Amniotic stem cell (primary cell): ENCODE measurements at places on chromosomes 11 and 22.

DNA sequence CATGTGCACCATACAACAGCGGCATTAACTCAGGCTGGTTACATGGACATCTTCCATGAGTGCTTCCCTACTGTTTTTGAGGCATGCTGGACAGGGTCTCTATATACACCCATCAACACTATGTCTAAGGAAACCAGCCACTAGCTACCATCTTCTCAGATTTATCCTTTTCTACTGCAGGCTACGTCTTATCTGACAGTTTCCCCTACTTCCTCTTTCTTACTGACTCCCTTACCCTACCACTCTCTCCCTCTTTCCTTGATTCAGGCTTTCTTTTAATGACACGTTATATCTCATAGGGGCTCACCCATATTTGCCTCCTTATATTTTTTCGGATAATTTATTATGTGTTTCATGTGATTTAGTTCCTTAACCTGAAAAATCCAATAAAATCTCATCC is 41.8 kb downstream of the DDI1 start:
- no peak for DNase-seq

- DNase-seq = no peak
These were observed 14.2 kb upstream of the ST14 start for GRCh38 chr11:130145311-130145812.

DNA sequence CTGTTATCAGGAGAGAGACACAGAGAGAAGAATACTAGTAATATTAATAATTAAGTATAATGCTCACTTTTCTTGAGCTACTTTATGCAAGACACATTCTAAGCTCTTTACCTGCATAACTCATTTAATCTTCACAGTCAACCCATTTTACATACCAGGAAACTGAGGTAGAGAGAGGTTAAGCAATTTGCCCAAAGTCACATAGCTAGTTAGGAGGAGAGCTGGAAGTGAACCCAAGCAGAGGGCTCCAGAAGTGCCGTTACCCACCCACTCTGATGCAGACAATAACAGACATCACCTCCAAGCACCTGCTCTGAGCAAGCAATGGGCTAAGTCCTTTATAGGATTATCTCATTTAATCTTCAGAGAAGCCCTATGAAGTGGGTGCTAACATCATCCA is 24.8 kb downstream of the MICAL2 start:
- DNase-seq = no peak

DNA sequence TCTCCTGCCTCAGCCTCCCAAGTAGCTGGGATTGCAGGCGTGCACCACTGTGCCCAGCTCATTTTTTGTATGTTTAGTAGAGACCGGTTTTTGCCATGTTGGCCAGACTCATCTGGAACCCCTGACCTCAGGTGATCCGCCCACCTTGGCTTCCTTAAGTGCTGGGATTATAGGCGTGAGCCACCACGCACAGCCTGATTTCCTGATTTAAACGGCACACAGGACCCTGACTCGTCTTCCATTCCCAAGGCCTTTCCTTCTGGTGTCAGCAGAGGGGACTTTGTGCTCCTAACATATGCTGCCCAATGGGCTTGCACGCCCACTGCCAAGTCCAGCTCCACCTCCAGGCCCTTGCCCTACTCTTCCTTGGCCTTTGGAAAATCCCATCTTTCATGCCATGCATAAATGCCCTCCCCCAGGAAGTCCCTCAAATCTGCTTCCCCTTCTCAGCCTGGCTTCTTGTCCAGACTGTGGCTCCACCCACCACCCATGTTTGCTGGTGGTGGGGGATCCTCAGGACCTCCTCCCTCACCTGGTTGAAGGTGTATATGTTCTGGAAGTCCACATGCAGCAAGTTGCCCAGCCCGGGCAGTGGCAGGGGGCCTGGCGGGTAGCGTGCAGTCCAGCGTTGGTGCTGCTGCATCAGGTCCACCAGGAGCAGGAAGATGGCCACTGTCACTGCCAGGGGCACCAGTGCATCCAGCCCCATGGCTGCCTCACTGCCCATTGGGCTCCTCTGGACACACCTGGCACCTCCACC is 23.9 kb upstream of the CYP2D6 start:
- DNase-seq = no peak

GRCh38 chr11:64060861-64061444 is 25.2 kb downstream of the FLRT1 start:
- DNase-seq = no peak

DNA sequence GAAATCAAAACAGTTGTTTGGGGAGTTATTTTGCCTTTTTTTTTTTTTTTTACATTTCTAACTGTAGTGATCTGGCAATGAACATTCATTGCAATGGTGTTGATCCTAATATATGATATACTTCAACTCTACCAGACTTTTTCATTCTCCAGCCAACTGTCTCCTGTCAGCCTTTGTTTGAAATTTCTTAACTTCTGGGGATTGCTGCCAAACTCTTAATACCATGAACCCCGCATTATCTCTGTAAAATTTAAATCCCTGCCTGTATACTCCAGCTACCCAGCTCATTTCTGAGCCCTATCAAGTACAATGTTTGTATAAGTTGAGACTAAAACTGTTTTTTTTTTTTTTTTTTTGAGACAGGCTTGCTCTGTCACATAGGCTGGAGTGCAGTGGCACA is 280.7 kb downstream of the TTC28 start:
- DNase-seq = no peak

DNA sequence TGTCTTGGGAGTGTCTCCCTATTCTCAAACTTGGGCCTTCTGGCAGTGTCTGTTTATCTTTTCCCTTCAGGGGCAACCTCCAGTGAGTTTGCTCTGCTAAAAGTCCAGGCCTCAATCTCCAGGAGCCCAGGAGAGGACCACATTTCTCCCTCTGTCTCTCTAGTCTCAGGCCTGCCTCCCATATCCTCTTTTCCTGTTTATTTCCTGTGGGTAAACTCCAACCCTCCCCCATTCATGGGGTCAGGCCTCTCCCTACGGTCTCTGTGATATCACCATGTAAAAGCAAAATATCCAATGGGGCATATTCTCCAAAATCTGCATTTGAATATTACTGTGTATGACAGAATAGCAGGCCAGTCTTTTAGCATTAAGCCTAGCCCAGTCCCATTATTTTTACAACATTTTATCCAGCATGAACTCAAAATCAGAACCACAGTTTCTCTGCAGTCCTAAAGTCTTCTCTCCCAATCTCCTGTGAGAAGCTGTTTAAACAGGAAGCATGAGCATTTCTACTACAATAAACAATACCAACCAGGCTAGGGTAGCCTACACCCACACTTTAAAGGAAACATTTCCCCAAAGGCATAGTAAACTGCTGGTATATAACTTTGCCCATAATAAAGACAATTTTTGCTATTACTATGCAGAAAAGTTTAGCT is 18.0 kb upstream of the TMEM135 start:
- DNase-seq = no peak

DNA sequence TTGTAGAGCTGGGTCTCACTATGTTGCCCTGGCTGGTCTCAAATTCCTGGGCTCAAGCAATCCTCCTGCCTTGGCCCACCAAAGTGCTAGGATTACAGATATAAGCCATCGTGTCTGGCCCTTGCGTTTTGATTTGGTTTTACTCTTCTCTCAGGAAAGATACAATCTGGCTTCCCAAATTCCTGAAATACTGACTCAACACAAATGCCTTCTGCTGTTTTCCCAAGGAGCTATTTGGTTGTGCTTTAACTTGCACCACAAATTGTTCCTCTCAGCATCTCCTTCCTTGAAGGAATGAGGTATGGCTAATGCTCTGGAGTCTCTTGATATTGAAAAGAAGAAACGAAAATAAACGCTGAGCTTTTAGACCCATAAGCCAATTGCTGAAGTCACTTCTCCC is 110.0 kb upstream of the PAX6 start:
- DNase-seq = no peak

DNA sequence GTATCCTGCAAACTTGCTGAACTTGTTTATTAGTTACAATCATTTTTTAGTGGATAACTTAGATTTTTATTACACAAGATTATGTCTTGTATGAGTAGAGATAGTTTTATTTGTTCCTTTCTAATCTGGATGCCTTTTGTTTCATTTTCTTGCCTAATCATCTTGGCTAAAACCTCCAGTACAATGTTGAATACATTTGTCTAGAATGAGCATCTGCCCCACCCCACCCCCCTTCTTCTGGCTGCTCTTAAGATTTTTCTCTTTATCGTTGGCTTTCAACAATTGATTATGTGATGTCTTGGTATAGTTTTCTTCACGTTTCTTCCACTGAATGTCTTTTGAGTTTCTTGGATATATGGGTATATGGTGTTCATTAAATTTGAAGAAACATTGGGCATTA is 37.3 kb upstream of the TUB start:
- DNase-seq = no peak

- no peak for DNase-seq
These were observed 38.6 kb upstream of the XBP1 start for GRCh38 chr22:28838971-28839370.

DNA sequence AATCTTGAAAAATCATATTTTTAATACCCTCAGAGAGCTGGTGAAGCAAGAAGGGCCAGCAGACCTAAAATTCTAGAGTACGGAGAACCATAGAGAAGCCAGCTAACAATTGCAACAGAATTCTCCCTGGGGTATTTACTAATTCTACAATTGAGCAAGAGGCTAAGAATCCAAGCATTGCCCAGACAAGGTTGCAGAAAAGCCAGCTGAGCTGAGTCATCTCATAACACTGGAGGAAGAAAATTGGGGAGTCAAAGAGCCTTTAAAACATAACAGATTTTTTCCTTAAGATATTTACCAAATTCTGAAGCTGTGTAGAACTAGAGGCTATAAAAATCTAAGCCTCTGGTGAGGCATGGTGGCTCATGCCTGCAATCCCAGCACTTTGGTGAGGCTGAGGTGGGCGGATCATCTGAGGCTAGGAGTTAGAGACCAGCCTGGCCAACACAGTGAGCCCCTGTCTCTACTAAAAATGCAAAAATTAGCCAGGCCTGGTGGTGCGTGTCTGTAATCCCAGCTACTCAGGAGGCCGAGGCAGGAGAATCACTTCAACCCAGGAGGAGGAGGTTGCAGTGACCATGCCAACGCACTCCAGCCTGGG is 13.6 kb upstream of the TMEM216 start:
- peak; percentile 95 for DNase-seq

- no peak for DNase-seq
These were observed 249.8 kb upstream of the BLID start for GRCh38 chr11:122365610-122366360.

DNA sequence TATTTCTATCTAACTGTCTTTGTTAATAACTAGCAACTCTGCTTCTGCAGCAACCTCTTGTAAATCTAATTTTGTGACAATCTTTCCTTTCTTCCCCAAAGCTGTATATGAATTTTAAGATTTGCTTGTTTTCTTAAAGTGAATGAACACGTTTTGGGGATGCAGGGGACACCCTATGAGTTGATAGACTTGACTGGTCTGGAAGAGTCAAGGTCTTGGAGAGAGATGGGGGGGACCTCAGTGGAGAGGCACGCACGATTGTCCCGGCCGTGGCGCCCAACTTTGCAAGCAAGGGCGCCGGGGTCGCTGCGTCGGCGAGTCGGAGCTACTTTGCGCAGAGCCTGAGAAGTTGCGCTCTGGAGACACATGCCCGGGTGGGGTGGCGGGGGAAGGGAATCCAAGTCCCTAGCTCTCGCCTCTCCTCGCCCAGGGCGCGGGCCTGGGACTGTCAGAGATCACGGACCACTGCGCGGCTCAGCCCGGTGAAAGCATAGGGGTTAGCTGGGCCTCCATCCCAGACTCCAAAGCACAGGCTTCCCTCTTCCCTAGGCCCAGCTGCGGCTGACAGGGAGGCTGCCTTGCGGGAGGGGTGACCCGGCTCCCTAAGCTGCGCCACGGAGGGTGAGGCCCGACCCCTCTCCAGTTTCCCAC is 854 bp downstream of the ABCC8 start:
- no peak for DNase-seq

- DNase-seq = no peak
These were observed 6.6 kb upstream of the MS4A12 start for GRCh38 chr11:60485987-60486386.

- no peak for DNase-seq
These were observed 7.8 kb downstream of the PRR14L start for GRCh38 chr22:31742115-31742514.

DNA sequence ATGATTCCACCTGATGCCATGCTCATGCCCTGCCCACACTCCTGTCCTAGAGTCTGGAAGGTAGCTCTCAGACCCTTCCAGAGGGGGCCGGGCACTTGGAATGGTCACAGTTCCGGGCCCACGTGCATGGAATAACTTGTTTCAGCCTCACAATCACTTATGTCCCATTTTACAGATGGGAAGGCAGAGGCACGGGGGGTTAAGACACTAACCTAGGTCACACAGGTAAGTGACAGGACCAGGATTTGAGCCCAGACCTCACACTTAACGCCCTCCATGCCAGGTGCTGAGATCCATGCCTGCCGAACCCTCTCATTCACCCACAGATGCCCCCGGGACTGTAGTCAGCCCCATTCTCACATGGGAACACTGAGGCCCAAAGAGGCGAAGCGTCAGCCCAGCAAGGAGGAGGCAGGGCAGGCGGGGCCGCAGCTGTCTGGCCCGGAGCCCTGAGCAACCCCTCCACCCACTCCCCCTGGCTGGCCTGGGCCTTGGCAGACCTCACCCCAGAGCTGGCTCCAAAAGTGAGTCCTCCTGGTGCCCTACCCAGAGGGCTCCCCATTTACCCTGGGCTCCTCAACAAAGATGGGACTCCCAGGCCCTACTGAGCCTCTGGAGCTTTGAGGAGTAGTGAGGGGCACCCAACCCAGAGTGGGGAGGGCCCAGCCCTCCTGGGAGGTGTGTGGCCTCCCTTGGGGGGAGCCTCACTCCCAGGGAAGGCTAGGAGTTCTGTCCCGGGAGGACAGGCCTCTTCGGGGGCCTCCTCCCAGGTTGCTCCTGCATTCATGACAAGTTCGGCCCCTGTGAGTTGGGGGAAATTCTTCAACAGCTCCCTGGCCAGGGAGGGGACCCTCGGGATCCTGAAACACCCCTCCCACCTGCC is 2.4 kb upstream of the ALDH3B1 start:
- DNase-seq = no peak

DNA sequence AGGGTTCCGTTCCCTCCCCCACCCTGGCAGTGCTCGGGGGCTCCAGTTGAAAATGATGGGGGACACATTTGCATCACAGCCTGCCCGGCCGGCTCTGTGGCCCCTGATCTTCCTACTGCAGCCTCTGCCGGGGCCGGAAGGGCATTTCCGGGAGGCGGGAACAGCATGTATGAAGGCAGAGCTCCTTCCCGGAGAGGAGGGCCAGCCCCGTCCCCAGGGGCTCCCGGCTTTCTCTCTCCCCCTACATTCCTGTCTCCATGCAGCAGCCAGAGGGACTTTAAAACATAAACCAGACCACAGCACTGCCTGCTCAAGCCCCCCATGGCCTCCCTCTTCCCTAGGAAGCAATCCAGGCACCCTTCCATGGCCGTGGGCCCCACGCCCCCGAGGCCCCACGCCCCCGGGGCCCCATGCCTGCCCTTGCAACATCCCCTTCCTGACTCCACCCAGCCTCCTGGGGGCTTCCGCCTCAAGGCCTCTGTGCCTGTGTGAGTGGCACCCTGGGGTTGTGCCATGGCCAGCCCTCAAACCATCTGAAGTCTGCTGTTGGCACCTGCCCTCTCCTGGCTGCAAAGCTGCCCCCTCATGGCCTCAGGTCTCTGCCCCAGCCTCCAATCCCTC is 73.1 kb downstream of the CDKN1C start:
- DNase-seq = no peak
